ENCODE measurements at places on chromosomes 16 and 17.

DNA sequence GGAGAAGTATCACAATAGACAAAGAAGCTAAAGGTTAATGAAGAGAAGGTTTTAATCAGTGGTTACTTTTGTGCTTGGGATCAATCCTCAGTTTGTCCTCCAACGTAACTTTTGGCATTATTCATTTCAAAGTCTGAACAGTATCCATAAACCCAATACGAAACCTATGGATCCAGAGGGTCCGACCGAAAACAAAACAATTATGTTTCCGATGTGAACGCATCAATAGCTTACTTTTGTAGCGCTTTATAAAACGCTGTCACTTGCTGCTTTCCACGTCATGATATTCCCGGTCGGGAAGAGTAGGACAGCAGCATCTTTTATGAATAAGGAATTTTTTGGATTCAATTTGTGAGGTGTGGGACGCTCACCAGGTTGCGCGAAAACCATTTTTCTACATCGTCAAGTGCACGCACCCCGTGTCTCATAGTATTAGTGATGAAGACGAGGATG lies 383.8 kb downstream of the ZFHX3 start:
- DNase-seq: no peak

DNA sequence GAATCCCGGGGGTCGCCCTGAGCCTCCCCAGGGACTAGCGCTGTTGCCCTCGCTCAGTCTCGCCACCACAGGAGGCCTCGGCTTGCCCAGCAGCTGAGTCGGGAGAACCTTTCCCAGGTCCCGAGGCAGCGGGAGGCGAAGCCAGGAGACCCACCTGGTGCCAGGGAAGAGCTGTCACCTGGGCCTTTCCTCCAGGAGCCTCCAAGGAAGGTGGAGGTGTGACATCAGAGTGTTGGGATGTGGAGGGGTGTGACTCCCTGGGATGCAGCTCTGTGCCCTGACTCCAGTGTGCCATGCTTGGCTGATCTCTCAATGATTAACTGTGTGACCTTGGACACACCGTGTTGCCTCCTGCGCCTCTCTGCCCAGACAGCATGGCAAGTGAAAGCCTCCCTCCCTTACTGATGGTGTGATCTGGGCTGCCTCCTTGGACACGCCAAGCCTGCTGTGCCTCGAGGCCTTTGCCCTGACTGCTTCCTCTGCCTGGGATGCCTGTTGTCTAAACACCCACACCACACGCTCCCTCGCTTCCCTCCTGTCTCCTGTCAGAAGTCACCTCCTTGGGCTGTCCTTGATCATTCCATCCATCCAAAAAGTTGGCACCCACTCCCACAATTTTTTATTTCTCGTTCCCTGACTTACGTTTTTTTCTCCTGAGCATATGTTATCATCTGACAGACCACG lies 88.0 kb downstream of the CMIP start:
- no peak for DNase-seq

GRCh38 chr16:4411684-4412083 lies 4.7 kb downstream of the CORO7 start:
- no peak for DNase-seq

GRCh38 chr17:31321966-31322365 lies 544 bp upstream of the EVI2A start:
- DNase-seq: no peak

- no peak for DNase-seq
Measured at GRCh38 chr16:15492091-15492740, 57.8 kb downstream of the BMERB1 start.

Measured in GOT3 (cell line).